Astrocyte of the cerebellum (primary cell): ENCODE measurements at places on chromosomes 6 and 20.

DNA sequence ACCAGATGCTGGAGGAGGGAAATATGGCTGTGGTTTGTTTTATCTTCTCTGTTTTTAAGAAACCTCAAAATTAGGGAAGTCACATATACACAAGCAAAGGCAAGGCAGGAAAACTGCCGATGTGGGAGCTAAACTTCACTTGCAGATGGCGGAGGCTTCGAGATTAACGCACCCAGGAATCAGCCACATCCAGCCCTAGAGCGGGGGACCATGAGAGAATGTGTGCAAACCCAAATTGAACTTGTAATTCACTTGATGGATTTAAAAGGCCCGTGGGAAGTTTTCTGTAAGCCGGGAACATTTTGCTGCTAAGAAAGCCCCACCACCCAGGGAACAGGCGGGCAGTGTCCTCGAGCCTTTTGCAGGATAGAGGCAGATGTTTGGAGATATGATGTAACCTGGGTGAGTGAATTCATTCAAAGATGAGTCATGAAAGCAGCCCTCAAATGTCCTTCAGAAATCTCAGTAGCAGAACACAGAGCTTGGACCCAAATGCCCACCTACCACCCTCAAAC is 39.9 kb downstream of the PREX1 start:
- no peak for DNase-seq

DNA sequence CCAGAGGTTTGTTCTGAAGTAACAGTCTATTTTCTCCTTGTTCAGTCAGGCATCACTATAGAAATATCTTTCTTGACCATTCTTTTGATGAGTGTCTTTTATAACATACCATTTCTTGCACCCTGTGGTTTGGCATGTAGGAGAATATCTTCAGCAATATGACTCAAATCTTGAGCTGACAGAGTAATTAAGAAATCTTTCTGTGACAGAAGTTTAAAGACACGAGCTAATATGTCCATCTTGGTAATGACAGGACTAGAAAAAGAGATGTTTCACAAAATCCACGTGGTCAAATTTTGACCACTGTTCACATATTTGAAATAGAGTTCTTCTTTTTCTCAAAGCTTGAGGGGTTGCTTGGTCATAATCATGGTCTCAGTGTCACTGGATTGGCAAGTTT is 149.9 kb downstream of the MYB start:
- peak; percentile 33 for DNase-seq

DNA sequence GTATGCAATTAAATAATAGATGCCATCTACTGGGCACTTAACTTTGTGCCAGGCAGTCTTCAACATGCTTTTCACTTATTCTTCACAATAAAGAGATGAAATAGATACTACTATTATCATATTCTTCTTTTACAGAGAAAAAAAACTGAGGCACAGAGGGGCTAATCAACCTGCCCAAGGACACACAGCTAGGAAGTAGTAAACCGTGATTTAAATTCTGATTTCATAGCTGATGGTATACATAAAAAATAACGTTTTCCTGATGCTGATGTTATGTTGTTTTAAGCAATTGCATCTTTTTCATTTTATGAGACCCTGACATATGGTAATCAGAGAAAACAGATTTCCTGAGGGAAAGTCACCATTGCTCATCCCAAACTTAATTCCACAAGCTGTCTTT is 45.1 kb upstream of the ATXN1 start:
- DNase-seq = no peak

DNA sequence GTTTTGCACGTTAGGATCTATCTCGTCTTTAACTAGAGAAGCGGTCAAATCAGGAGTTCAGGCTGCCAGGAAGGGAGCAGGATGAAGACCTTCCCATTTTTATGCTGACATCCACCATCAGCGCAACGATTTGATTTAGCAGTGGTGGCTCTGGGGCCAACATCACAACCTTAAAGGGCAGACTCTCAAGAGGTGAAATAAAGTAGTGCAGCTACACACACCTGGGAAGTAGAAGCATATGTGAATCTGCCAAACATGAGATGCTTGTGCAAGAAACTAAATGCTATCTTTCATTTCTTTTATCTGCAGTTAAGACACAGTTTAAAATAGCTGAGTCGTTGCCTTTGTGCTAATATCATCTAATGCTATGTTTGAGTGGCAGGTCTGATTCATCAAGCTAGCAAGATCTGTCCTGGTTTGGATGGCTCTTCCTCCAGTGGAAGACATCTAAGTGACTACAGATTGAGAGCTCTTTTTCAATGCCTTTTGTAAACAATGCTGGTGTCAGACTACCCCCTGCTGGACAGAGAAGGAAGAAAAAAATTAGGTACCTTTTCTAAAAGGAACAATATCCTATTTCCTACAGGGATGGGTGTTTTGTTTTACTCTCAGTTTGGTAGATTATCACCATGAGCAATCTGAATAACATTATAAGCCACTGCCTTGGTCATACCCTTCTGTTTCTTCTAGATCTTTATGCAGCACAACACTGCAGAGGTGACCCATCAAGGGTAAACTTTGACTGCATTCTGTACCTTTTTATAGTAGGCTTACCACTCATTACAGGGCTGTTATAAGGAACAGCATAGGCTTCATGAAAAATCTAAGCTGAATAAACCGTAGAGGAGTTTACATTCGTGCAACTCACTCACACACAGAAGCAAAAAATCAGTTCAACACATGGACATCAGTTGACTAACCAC is 171.6 kb upstream of the FBXL4 start:
- peak; percentile 40 for DNase-seq

DNA sequence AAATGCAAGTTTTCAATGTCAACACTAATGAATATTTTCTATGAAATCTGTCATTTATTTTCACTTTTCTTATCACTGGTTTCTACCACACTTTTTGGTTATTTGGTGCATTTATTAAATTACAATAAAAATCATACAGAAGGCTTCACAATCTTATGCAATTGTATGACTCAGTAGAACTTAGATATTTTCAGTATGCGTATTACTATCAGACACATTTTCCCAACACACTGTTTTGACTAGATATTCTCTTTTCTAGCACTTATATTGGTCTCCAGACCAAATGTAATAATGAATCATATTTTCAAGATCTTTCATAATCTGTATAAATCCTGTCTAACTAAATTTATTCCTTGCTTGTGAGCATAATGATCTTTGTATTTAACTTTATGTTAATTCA is 74.1 kb downstream of the FAM83B start:
- no peak for DNase-seq

GRCh38 chr6:74606582-74607071 is 599.2 kb downstream of the COL12A1 start:
- DNase-seq = peak; percentile 89

- DNase-seq = no peak
Observed at GRCh38 chr6:170174124-170174770, 116.6 kb downstream of the DLL1 start.

DNA sequence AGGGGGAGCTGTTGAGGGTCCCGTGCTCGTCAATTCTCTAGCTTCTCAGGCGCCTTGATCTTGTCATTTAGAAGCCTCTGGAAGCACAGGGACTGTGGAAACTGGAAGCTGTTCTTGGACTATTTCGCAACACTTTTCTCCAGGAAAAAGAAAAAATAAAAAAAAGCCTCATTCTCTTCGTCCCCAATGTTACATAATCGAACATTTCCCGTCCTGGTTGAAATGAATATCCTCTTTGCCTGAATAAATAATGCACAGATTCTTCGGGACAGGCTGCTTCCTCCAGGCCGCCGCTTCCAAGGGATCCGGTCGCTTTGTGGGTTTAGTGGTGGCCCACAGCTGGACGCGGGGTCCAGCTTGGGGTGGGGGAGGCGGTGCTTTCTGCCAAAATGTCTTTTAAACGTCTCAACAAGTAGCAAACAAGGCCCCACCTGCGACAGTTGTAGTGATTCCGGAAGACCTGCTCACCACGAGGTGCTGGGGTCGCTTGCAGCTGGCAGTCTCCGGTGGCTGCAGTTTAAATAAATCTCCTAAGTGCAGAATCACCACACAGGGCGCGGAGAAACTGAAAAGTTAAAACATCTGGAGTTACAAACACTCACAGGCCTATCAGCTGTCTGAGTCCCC is 125.9 kb upstream of the ESR1 start:
- no peak for DNase-seq

GRCh38 chr6:112626468-112627082 is 279.4 kb downstream of the RFPL4B start:
- no peak for DNase-seq

DNA sequence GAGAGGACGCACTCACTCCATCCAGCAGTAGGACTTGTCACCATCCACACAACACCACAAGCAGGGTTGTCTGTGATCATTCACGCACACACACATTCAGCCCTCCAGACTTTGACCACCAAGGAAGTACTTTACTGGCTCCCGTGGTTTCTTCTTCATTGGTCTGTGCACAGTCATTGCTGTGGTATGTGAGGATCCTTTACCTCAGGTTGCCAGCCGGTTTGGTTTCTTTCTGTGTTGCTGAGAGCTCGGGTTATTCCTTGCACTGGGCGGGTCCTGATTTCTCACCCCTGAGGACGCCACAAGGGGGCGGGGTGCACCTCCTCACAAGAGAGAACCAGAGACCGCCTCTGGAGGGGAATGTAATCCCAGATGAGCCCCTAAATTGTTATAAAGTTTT is 11.2 kb downstream of the SLC35A1 start:
- DNase-seq = peak; percentile 55

DNA sequence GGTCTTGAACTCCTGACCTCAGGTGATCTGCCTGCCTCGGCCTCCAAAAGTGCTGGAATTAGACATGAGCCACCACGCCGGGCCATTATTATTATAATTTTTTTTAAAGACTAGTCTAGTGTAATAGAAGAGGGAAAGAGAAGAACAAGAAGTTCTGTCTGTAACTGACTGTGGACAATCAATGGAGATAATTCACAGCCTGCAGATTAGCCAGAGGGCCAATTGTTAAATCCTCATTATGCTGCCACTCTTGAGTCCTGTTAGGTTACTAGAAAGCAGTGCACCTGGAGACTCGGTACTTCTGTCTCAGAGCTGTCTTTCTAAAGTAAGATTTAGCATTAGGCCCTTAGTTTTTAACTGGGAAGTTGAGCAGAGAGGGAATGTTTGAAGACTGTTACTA is 37.5 kb downstream of the CARMIL1 start:
- no peak for DNase-seq
